Smooth muscle cell of trachea (primary cell): ENCODE measurements at places on chromosomes 3 and 15. TPM values are rescaled to one million over a fixed set of nuclear protein-coding genes. Genes with fewer than 3 reads are reported as not detected.

Gene NEIL1
- total RNA-seq: 9.6 and 12.9 TPM in 2 replicates

Gene A4GNT
- total RNA-seq: not detected in 2 replicates

Gene DHFR2
- 7.0 and 7.6 TPM in 2 replicates for total RNA-seq

Gene FAM227B
- 3.5 and 6.5 TPM in 2 replicates for total RNA-seq

Gene SLC22A14
- total RNA-seq: 0.15 TPM in 1 of 2 replicates, not detected in the other

Gene SAMMSON
- not detected in 2 replicates for total RNA-seq

Gene GRAMD2A
- total RNA-seq: 0.15 and 0.33 TPM in 2 replicates

Gene KLF15
- 3.2 and 4.1 TPM in 2 replicates for total RNA-seq

Gene GUCA1C
- not detected in 2 replicates for total RNA-seq

Gene GABRR3
- not detected in 2 replicates for total RNA-seq

Gene TIMP4
- 15.6 and 23.3 TPM in 2 replicates for total RNA-seq

Gene EBLN2
- total RNA-seq: 2.3 and 6.1 TPM in 2 replicates

Gene FEZF2
- total RNA-seq: not detected in 2 replicates

Gene NPAP1
- not detected in 2 replicates for total RNA-seq

Gene SLC12A1
- not detected in 2 replicates for total RNA-seq

Gene CADM2
- 0.15 and 0.17 TPM in 2 replicates for total RNA-seq

Gene PFKFB4
- total RNA-seq: 10.0 and 12.2 TPM in 2 replicates

Gene GDPGP1
- 5.5 and 10.4 TPM in 2 replicates for total RNA-seq

Gene STAC
- 2.5 and 3.6 TPM in 2 replicates for total RNA-seq

Gene ALDH1A2
- total RNA-seq: 2.0 and 2.3 TPM in 2 replicates

Gene OSTN
- total RNA-seq: 0.17 and 0.44 TPM in 2 replicates

Gene AMIGO3
- 0.29 and 1.8 TPM in 2 replicates for total RNA-seq

Gene STRIT1
- total RNA-seq: not detected in 2 replicates

Gene LYZL4
- not detected in 2 replicates for total RNA-seq

Gene SHC4
- total RNA-seq: 2.0 and 3.0 TPM in 2 replicates

Gene EXD1
- under 0.01 TPM in 1 of 2 replicates, not detected in the other for total RNA-seq

Gene HCLS1
- total RNA-seq: 0.15 and 0.17 TPM in 2 replicates

Gene UROC1
- total RNA-seq: not detected in 2 replicates

Gene RNU6-1
- total RNA-seq: not detected in 2 replicates
